ENCODE measurements at places on chromosomes 12 and 14.

DNA sequence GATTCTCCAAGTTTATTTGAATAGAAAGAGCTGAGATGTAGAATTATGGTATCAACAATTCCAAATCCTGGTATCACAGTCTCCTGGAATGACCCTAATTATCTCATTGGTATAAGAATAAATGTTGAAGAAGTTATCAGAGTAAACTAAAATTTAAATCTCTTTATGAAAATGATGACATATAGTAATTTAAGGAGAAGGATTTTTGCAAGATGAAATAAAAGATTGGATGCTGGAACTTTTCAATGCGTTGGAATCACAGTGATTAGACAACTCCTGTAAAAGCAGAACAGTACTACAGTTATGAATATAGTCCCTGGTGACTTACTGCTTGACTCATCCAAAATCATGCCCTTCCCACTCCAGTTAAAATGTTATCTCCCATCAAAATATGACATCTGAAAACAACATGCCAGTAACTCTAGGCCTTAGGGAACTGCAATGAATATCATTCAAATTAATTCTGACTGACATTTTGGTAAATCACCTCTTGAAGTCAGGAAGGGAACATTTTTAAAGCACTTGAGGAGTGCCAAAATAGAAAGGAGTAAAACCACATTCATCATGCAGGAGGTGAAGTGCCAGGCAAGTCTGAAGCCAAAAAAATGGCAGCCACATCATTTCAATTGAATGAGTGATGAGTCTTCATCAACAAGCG is 197.8 kb upstream of the PRKD1 start:
- DNase-seq, result no peak

- no peak for DNase-seq
These were observed 153.7 kb downstream of the SLC25A21 start for GRCh38 chr14:37018571-37019240.

DNA sequence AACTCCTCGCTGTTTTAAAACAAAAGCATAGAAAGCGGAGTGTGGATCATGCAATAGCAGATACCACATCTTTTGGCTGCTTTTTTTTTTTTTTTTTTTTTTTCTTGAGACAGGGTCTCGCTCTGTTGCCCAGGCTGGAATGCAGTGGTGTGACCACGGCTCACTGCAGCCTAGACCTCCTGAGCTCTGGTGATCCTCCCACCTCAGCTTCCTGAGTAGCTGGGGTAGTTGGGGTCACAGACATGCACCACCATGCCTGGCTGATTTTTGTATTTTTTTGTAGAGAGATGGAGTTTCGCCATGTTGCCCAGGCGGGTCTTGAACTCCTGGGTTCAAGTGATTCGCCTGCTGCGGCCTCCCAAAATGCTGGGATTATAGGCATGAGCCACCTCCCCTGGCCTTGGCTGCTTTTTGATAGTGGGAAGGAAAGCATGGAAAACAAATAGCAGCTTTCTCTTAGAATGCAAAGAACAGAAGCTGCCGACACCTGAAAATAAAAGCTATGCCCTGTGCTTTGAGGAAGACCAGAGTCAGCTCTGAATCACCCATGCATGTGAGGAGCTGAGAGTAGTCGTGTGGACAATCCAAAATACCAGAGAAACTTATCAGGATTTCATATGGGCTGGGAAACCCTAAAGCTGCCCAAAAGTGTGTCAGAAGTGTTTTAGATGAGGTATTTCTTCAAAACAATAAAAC is 3.6 kb upstream of the ELK3 start:
- no peak for DNase-seq

DNA sequence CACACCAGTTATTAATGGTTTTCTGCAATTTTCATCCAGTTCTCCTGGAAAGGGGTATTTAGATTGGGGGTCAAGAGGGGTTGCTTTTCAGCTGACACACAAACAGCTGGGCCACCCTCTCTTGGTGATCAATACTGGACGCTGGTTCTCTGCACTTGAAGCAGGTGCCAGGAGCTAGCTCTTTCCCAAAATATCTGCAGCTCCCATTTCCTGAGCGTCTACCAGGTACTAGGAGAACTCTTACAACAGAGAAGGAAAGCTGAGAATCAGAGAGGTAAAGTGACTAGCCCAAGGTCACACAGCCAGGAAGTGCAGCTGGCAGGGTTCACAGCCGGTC is 1.2 kb downstream of the TESC start:
- DNase-seq, result no peak

- DNase-seq, result no peak
These were observed 17.4 kb upstream of the DRAM1 start for GRCh38 chr12:101859664-101860607.

DNA sequence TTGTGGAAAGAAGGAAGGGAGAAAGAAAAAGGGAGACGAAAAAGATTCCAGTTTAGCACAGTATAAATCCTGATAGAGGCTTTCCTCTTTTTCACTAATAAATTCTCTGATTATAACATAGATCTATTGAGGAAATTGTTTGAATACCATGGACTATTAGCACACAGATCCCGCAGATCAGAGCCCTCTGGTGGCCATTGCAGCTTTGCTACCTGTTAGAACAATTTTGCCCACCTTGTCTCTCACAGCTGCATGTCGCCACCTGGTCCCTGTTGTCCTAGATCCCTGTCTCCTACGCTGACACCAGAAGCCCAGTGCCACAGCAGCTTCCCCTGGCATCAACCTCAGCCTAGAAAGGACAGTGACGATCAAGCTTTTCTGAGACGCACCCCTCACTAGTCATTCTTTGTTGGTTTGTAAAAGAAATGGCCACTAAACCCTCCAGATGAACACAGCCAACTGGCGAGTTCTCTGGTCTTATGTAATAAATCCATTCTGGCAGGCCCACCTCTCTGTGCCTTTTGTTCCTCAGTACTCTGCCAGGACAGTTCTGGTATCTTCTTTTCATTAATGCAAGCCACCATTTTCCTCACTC is 9.9 kb downstream of the GPHB5 start:
- peak; percentile 42 for DNase-seq
